ENCODE measurements at places on chromosomes 1 and 21. TPM values are rescaled to one million over a fixed set of nuclear protein-coding genes. Genes with fewer than 3 reads are reported as not detected.
A peak's percentile ranks its signal among the peaks of the same experiment; 100 is the strongest.

- no peak for DNase-seq
These were observed 439.0 kb upstream of the USP24 start for GRCh38 chr1:55654171-55654570.

DNA sequence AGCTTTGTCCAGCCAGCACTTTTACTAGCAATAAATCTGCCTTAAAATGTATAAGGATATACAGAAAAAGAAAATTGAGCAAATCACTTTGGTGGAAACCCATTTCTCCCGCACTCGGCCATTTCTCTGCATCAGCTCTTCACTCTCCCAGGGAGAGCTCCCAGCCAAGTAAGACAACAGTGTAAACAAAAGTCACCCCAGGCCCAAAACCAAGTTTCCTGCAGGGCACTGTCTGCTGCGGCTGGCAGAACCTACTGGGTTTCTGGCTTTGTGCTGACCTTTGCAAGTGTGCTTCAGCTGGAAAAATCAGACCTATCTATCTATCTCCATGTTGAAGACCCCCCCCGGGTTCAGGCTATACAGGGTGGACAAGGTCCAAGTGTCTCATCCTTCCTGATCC, 476.7 kb upstream of the CAMK1G start:
- no peak for DNase-seq

GRCh38 chr21:26597981-26598380, 24.9 kb upstream of the CYYR1 start:
- no peak for DNase-seq

- DNase-seq, result no peak
These were observed 4.6 kb downstream of the KLHDC8A start for GRCh38 chr1:205351984-205352713.

DNA sequence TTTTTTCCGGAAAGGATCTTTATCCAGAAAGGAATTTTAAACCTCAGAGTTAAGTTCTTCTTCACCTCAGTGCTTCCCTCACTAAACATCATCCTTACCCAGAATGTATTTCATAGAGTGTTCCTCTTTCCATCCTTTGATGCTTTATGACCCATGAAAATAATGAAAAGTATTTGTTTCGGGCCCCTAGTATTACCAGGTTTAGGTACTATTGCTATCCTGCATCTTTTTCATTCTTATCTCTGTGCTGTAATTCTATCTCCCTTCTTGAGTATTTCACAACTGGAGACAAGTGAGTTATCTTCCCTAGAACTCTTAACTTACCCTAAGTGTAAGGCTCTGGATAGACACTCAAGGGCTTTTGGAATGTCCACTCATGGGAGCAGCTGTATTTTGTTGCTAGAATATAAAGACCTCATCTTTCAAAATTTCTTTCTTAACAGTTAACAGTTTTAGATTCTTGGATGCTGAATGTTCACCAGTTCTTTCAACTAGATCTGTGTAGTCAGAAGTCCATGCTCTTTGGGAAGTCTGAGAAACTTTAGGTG, 26.2 kb downstream of the UCK2 start:
- DNase-seq, result no peak

DNA sequence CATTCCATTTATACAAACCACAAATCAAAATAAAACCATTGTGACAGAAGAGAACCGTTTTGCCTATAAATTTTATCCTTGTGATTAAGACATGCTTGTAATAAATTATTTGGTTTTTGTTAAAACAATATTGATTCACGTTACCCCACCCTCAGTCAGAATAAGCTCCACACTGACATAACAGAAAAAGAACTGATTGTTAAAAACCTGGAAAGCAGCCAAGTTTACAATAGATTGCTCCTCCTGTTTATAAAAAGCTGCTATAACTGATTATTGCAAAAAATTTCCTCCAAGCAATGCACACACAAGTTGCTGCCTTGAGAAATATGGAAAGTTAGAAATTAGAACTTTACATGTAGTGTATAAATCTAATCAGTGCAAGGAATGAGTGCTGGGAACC, 263.5 kb downstream of the SETD4 start:
- DNase-seq, result no peak

KCND3 gene
- total RNA-seq, result not detected

GRCh38 chr21:36636439-36636838, 62.5 kb upstream of the SIM2 start:
- no peak for DNase-seq

CNR2 gene
- total RNA-seq, result 0.07 TPM

- no peak for DNase-seq
These were observed 15.0 kb upstream of the CEP85 start for GRCh38 chr1:26218906-26219494.

PLPPR5 gene
- not detected for total RNA-seq

CSRP1 gene
- 82.4 TPM for total RNA-seq

OR10J1 gene
- not detected for total RNA-seq

DNA sequence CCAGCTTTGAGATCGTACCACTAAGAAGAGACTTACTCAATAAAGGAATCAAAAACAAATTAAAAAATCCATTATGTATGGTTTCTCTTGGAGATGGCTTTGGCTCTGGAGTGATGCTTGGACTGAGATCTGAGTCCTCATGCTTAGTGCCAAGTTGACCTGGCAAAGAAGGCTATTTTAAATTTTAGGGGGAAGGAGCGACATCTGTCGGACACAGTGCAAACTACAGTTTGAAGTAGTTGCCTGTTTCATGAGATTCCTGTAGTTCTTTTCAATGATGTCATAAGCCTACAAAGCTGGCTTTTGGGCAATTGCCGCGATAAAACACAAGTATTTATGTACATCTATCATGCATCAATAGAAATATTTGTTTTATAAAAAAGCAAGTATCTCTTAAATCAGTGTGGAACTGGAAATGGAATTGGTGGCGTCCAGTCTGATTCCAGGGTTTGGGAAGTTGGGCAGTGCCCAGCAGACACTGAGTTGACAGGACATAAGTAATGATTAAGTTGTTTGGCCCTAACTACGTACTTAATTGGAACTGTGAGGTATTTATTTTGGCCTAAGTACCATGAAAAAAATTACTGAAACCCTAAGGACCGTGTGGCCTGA, 50.0 kb downstream of the TBCE start:
- peak; percentile 69 for DNase-seq

- DNase-seq, result no peak
These were observed 282.9 kb downstream of the PTPRU start for GRCh38 chr1:29519108-29519787.

DNA sequence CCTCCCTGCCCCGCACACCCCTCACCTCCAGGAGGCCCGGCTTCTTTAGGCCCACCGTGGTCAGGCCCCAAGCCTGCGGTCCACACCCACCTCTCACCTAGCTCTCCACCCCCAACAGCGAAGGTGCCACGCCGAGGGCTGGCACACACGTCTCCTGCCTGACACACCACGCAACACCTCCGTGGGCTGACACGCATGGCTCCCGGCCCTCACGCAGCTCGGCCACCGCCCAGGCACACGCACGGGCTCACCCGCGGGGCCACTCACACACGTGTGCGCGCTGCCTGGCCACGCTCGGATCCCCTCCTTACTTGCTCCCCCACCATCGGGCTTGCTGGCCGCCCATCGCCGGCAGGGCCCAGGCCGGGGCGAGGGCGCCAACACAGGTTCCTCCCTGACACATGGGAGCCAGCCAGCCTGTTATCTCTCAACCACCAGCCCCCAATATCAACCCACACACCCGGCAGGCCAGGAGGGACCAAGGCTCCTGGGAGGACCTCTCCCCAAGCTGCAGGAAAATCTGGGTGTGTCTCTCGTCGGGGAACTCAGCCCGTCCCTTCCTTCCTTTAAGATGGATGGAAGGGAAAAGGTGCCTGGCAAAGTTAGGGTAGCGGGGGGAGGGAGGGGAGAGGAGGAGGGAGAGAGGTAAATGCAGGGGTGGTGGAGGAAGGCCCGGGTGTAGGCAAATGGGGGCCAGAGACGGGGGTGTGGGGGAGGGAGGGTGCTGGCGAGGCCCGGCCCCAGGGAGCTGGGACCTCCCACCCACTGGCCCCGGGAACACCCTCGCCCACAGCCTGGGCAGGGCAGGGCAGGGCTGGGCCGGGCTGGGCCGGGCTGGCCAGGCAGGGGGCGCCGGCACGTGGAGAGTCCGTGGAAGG, 546 bp downstream of the ELOVL1 start:
- peak; percentile 31 for DNase-seq

GRCh38 chr1:174775621-174776020, 224.1 kb upstream of the CACYBP start:
- no peak for DNase-seq

- no peak for DNase-seq
These were observed 10.8 kb downstream of the SLAMF1 start for GRCh38 chr1:160636076-160636475.

CLIC4 gene
- total RNA-seq, result 14.2 TPM

DNA sequence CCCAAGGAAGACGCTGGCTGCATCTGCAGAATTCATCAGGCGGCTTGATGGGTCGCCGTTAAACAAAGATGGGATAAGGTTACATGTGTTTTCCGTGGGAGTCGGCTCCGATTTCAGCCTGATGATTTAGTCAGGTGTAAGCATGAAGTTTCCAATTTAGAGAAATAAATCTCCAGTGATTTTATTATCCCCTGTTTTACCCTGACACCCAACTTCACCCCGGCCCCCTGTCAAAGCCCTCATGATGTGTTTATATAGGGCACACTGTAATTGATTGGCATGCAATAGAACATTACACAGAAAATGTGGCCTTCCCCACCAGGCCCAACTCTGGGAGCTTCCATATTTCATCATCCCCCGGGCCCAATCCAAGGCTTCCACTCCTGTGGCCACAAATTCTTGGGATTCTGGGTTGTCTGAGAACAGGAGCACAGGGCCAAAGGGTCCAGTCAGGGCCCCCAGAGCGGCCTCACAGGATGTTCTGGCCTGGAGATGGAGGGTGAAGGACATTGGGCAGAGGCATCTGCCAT, 72.5 kb downstream of the FOXD2 start:
- DNase-seq, result no peak

CYP4A11 gene
- not detected for total RNA-seq

DNA sequence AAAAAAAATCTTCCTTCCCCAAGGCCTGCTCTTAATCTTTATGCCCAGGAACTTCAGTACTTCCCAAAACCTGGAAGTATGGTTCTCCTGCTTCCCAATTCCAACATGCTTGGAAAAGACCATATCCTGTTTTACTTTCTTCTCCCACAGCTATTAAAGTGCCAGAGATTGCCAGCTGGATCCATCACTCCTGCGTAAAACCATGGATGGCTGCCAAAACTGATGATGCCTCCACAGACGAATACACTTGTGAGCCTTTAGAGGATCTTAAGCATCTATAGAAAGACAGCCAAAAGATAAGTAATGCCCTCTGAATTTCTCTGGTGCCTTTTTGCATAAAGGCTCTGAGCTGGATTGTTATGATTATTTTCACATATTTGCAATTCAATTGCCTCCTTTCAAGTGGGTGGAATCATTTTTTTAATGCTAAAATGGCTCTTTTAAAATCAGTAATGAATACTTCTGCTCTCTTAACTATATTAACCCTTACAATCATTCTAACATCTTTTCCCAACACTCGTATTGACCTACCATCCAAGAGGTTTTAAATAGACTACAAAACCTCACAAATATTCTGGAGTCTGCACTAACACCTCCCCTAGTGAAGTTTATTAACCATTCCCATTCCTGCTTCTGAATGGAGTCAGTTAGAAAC, 1807.8 kb downstream of the BRINP3 start:
- no peak for DNase-seq

IFI6 gene
- total RNA-seq, result 231 TPM

NBPF4 gene
- total RNA-seq, result 0.10 TPM

- peak; percentile 12 for DNase-seq
These were observed 82.2 kb downstream of the NIBAN1 start for GRCh38 chr1:184892116-184892515.

COQ8A gene
- total RNA-seq, result 25.5 TPM

DNA sequence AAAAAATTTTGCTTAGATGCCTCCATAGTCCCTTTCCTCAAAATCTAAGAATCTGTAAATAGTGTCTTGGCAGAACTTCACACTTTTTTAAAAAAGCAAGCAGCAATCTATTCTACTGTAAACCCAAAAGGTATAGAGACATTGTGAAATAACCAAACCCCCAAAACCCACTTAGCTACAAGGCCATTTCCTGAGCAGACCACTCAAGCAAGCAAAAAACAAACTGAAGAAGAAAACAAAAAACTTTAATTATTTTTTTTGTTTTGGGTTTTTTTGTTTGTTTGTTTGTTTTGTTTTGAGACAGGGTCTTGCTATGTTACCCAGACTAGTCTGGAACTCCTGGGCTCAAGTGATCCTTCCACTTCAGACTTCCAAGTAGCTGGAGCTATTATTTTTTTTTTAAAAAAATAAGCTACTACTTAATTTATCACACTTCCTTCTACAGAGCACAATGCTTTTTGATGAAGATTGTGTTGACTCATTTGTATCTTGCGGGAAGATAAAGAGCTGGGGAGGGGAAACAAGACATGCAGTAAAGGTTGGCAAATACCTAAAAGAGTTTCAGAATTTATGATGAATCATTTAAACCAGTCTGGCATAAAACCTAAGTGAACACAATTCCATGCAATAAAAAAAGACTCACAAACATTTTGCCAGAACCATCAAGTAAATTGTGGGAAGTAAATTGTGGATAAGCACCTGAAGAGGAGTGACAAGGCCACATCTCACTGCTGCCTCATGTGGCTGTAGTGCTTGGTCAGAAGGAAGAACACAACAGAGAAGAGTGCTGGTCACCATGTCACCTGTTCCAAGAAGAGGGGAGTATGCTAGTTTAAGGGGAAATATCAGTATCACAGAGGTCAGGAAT, 2.7 kb upstream of the PTPN22 start:
- no peak for DNase-seq

ADGRB2 gene
- total RNA-seq, result 0.31 TPM

DNA sequence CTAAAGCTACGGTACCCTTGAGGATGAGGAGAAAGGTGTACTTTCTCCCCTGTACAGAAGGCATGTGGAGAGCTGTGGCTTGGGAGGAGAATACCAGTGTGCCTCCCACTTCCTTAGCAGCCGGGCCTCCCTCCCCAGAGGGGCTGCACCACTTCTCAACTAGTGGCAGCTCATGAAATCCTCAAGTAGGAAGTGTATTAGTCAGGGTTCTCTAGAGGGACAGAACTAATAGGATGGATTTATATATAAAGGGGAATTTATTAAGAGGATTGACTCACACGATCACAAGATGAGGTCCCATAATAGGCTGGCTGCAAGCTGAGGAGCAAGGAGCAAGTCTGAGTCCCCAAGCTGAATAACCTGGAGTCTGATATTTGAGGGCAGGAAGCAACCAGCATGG, 53.1 kb upstream of the PPP2R5A start:
- no peak for DNase-seq

DNA sequence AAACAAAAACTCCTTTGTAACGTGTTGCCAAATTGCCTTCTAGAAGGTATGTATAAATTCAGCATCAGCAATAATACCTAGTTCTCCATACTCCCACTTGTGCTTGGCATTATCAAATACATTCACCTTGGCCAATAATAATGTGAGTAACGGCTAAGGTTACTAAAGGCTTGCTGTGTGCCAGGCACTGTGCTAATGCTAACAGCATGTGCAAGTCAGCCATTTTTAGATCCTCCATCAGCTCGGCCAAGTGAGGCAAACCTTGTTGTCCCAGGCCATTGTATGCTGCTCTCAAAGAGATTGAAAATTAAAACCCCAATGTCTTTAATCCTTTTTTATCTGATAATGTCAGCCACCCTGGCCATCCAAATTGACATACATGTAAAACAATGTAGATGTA, 48.1 kb downstream of the STYXL2 start:
- DNase-seq, result no peak

All from activated CD4-positive, alpha-beta T cell treated with anti-CD3 and anti-CD28 coated beads, Interleukin-2, amount 10 ng/mL, durations not matched to agents 7 days and 5 days (primary cell).